ENCODE measurements at places on chromosomes 2 and 18.

DNA sequence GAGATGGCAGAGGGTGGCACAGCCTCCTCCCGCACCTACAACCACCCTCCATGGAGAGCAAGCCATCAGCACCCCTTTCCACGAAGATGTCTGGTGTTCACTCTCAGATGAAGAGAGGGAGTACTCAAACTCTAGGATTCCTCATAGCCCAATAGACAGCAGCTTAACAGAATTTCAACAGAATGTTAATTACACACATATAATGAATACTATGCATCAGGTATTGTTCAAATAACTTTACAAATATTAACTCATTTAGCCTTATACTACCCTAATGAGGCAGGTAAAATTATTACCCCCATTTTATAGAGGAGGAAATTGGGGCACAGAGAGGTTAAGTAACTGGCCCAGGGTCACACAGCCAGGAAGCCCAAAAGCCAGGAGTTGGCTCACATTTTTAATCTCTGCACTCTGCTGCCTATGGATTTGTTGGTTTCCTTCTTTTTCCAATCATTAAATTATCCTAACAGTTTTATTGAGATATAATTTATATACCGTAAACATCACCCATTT is 39.0 kb downstream of the HS1BP3 start:
- DNase-seq: no peak
- H3K27me3 ChIP-seq: no peaks in the 10 kb centered on the region
- H3K4me3 ChIP-seq: no peak overlapping the region
- H3K4me1 ChIP-seq: peaks cover 25% of the 10 kb centered on the region
- H3K36me3 ChIP-seq: no peaks in the 10 kb centered on the region

DNA sequence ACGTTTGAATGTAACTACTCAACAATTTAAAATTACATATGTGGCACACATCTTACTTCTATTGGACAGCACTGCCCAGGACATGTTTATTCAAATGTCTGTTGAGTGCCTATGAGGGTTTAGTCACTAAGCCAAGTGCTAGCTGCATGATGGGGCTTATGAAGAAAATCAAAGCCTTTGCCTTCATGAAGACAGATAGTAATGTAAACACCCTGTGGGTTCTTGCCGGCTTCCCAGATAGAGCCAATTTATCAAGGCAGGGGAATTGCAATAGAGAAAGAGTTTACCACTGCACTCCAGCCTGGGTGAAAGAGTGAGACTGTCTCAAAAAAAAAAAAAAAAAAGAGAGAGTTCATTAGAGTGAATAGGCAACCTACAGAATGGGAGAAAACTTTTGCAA is 43.7 kb upstream of the NEB start:
- no peaks in the 10 kb centered on the region for H3K36me3 ChIP-seq
- H3K4me1 ChIP-seq: no peaks in the 10 kb centered on the region
- no peak for DNase-seq
- no peaks in the 10 kb centered on the region for H3K27me3 ChIP-seq

DNA sequence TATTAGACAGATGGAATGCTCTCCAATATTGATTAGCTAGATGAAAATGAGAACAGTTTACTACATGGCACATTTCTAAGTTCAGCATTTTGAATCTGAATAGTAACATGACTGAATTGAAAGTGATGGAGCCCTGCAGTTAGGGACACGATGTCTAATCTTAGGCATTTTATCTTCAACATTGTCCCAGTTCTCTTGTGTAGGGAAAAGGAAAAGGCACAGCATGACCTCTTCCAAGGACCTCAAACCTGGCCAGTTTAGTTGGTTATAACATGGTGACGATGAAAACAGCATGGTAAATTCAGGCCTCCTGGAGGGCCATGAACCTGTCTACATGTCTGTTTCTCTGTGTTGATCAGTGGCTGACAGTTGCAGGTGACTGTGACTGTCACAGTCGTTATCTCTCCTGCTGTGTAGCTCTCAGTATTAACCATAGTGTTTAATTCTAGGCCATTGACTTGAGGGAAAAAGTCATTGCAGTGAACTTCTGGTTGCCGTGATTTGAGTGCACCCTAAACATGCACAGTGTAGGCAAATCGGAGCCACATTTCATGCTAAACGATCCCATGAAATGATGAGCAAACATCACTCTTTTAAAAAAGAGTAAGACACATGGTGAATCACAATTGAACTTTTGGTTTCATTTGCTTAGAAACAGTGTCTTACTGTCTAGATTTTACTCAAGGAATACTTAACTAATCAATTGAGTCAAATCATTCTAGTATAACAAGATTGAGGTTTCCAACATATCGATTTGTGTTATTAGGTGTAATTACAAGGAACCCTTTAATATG is 129.7 kb downstream of the PHLPP1 start:
- no peaks in the 10 kb centered on the region for H3K36me3 ChIP-seq
- no peaks in the 10 kb centered on the region for H3K27me3 ChIP-seq
- no peak overlapping the region for H3K4me3 ChIP-seq
- no peak for DNase-seq
- H3K4me1 ChIP-seq: no peaks in the 10 kb centered on the region

DNA sequence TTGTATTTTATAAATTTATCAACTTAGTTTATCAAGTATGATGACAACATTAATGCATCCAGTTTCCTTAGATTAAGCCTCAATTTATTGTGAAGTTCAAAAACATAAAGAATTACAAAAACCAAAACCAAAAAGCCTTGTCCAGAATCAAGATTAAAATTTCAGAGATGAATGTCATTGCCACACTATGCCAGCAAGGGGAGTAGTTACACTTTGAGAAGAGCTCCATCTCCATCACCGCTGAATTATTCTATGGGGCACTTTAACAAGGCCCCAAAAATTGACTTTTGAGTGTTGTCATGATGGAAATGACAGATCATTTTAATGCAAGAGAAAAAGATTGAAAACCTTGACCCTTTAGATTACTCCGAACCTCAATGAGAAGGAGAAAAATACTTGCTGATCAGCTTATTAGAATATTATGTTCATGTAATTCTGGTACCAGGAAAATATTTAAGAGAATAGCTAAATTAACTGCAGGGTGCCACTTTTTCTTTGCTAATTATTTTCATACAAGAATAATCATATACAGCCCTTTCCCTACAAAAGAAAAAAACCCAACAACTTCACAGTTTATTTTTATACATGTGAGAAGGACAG is 152.5 kb upstream of the AQP4 start:
- H3K27me3 ChIP-seq: no peaks in the 10 kb centered on the region
- no peaks in the 10 kb centered on the region for H3K4me1 ChIP-seq
- H3K36me3 ChIP-seq: no peaks in the 10 kb centered on the region
- DNase-seq: no peak
- H3K4me3 ChIP-seq: no peak overlapping the region

GRCh38 chr18:79825913-79826312 is 28.2 kb downstream of the KCNG2 start:
- no peaks in the 10 kb centered on the region for H3K36me3 ChIP-seq
- H3K27me3 ChIP-seq: no peaks in the 10 kb centered on the region
- no peak overlapping the region for H3K4me3 ChIP-seq
- H3K27ac ChIP-seq: no peak overlapping the region
- H3K4me1 ChIP-seq: no peaks in the 10 kb centered on the region

- no peaks in the 10 kb centered on the region for H3K36me3 ChIP-seq
- no peak overlapping the region for H3K4me3 ChIP-seq
- H3K27me3 ChIP-seq: no peaks in the 10 kb centered on the region
- H3K27ac ChIP-seq: no peak overlapping the region
- H3K4me1 ChIP-seq: no peaks in the 10 kb centered on the region
These were observed 14.6 kb downstream of the PARD6G start for GRCh38 chr18:80232710-80233109.

DNA sequence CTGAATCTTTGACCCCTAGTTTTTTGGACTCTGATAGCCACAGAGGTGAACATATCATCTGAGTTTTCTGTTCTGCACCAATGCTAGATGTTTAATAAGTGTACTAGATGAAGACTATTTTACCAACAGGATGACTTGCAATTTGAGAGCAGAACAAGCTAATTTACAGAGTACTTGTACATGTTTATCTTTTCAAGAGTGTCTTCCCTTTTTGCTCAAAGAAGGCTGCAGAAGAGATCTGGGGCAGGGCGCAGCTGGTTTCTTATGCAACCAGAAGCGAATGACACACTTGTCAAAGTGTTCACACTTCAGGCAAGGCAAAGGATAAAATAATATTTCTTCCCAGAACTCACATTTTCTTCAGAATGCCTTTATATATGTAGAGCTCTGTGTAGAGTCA is 86.0 kb downstream of the VWA3B start:
- no peaks in the 10 kb centered on the region for H3K4me1 ChIP-seq
- no peak overlapping the region for H3K27ac ChIP-seq
- no peak for DNase-seq
- H3K36me3 ChIP-seq: no peaks in the 10 kb centered on the region
- no peaks in the 10 kb centered on the region for H3K27me3 ChIP-seq
